ENCODE measurements at places on chromosomes 2 and 18. TPM values are rescaled to one million over a fixed set of nuclear protein-coding genes. Genes with fewer than 3 reads are reported as not detected.

DNA sequence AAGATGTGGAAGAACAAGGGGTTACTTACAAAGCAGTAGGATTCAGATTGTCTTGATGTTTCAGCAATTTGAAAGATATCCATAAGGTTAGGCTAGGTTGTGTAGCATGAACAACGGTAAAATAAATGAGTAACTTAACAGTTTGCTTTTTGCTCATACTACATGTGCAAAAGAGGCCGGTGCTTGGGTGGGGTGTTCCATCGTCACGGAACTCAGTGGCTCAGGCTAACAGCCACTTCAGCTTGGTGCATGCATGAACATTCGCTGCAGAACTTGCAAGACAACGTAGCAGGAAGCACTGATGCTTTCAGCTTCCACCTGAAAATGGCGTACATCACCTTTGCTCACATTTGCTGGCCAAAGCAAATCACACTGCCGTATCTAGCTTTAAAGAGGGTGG is 407.3 kb upstream of the CDH20 start:
- no peak for DNase-seq

- DNase-seq: no peak
Measured at GRCh38 chr2:45709137-45709536, 57.7 kb downstream of the PRKCE start.

DNA sequence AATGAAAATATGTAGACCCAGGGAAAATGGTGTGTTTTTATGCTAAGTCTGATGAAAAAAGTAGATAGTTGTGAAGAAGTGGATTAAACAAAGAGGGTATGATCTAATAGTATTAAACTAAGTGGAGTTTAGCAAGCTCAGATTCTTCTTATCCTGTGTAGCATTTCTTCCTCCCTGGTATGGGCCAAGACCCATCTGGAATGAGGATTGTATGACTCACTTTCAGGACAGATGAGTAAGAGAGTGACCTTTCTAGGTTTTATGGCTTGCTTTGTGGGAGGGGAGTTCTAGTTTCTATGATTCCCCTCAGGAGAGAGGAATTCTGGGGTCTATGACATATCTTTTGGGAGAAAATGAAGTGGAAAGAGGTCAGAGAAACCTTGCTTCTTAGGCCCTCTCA is 550.1 kb downstream of the SPAG16 start:
- DNase-seq: no peak

DNA sequence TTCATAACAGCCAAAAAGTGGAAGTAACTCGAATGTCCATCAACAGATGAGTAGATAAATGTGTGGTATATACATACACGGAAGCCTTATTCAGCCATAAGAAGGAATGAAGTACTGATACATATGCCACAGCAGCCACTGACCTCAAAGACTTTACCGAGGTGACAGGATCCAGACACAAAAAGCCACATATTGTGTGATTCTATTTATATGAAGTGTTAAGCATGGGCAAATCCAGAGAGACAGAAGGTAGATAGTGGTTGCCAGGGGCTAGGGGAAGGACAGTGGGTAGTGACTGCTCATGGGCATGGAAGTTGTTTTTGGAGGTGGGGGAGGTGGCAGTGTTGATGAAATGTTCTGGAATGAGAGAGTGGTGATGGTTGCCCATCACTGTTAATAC is 33.9 kb downstream of the ZAP70 start:
- DNase-seq: no peak

DNA sequence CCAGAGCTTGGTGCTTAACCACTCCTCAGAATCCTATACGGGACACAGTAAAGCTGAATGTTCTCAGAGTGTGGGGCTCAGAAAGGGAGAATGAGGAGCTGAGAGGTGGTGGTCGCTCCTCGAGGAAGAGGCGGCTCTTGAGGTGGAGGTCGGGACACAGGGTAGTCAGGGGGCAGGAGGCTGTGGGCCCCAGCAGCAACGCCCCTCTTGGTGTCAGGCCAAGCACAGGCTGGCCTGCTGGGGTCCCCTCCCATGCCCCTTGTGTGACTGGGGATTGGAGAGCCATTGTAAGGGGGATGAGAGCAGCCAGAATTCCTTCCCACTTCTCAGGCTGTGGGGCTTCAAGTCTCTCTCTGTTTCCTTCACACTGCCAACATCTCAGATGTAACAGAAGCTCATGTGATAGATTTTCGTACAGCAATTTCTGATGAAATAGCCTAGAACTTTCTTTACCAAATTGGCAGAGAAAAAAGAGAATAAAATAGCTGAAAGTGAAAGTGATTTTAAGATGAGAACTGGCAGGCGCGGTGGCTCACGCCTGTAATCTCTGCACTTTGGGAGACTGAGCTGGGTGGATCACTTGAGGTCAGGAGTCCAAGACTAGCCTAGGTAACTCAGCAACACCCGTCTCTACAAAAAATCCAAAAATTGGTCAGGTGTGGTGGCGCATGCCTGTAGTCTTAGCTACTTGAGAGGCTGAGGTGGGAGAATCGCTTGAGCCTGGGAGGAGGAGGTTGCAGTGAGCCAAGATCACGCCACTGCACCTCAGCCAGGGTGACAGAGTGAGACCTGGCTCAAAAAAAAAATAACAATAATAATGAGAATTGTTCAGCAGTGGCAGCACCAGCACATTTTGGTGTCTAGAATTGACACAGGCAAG is 61.1 kb upstream of the RPL31 start:
- DNase-seq: no peak

- DNase-seq: peak; percentile 60
Measured at GRCh38 chr2:60926741-60927552, 45.6 kb downstream of the REL start.

DNA sequence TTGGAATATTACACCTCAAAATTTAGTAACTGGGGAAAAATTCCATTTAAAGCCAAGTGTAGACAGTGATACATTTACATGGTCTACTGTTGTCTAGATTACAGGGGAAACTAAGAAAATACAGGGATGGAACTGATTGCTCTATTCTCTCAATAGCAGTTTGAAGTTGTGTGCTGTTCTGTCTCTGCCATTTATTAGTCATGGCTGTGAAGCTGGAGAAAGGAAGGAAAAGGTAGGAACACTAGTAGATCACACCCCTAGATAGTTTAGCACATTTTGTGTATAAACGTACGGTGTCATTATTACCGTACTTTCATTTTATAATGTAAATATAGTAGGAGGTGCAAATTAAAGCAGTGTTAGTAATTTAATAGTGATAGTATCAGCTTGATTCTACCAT is 170.5 kb downstream of the PHLPP1 start:
- no peak for DNase-seq

DNA sequence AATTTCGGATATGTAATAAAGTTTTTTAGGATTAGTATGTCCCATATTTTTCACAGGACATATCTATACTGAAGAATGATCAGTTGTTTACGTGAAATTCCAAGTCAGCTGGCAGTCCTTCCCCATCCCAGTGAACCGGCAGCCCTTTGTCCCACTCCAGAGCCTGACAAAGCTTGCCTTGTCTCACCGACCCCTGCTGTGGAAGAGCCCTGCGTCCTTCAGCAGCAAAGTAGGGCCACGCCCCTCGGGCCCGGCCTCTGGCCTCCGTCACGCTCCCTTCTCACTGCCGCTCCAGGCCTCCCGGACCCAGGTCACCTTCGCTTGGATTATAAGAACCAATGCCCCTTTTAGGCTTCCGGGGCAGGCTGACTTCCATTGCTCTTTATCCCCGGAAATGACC is 89.8 kb upstream of the TGIF1 start:
- no peak for DNase-seq

DNA sequence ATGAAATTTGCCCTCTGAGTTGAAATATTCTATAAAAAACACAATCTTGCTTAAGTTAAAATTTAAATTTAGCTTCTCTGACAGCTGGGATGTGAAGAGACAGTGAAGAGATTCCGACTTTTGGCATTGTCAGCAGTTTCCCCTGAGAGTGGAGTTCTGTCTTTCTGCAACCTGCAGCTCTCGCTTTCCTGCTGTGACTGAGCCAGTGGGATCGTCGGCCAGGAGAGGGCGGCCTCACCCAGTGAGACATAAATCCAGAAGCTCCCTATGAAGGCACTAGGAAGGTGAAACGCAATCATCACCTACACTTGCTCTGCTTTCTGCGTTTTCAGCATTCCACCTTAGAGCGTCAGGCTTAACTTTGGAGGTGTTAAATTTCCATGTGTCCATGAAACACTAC is 75.4 kb upstream of the HNMT start:
- no peak for DNase-seq

DNA sequence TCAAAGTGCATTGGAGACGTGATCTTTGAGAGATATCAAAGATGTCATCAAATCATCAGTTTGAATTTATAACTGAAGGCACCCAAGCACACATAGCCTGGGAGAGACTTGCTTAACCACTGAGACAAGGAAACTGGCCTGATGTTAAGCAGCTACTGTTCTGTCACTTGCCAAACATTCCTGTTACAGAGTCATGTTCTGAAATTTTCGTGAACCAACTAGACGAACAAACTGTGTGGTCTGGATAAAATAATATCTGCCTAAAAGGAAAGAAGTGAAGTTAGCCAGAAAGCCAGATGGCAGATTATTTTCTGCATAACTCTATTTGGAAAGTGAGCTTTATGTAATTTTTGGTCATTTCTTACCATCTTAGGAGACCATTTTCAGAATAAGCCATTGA is 51.4 kb downstream of the SPATS2L start:
- DNase-seq: no peak

- DNase-seq: no peak
Measured at GRCh38 chr18:50232419-50232818, 33.9 kb downstream of the CFAP53 start.

- DNase-seq: no peak
Measured at GRCh38 chr2:18312818-18313217, 247.6 kb downstream of the RDH14 start.

- DNase-seq: no peak
Measured at GRCh38 chr2:134738141-134738870, 19.5 kb upstream of the TMEM163 start.

DNA sequence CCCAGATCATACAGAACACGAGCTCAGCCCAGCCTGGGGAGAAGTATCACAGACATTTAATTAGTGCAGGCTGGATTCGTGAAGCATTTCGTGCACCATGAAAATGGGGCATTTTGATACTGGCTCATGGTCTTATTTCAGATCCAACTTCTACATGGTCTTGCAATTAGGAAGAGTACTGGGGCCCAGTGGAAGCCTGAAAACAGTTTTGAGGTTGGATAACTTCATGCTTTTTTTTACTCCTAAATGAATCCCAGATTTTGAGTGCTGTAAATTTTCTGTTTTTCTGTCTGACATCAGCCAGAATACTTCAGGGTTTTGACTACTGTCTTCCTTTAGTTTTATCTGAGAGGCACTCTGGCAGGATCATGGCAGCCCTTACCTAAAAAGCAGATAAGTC is 160.1 kb downstream of the GFPT1 start:
- no peak for DNase-seq

DNA sequence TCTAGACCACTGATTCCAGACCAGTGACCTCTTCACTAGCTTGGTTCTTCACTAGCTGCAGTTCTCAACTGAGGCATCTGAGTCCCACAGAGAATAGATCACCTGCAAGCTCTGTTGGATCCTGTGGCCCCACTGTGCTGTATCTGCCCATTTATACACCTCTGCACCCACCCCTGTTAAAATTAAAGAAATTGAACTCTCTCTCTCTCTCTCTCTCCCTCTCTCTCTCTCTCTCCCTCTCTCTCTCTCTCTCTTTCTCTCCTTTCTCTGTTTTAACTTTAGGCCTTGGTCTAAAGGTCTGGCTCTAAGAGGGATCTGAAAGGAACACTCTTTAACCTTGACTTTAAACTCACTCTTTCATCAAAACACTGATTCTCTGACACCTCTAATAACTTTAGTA is 150.5 kb downstream of the ZEB2 start:
- DNase-seq: no peak

DNA sequence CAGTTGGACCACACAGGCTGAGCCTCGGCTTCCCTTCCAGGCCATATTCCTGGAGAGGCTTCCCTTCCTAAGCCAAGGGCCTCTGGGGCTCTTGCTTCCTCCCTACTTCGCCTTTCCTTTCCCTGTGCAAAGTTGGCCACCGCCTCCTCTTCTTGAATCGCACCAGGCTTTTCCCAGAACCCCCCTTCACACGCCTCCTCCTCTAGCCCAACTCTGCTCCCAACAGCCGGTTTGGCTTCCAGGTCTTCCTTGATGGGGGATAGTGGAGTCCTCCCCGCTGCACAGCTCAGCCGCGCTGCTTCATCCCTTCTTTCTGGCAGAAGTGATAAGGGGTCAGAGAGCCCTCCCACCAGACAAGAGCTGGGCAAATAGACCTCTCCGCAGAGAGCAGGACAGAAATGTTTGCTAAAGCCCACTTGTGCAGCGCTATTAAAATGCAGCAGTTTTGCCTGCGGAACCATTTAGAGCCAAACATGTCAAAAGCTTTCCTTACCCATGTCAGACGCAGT is 56.4 kb downstream of the SNORC start:
- DNase-seq: peak; percentile 20

DNA sequence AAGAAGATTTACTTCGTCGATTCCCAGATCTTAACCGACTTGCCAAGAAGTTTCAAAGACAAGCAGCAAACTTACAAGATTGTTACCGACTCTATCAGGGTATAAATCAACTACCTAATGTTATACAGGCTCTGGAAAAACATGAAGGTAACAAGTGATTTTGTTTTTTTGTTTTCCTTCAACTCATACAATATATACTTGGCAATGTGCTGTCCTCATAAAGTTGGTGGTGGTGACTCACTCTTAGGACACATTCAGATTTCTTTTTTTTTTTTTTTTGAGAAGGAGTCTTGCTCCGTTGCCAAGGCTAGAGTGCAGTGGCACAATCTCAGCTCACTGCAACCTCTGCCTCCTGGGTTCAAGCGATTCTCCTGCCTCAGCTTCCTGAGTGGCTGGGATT is 26.8 kb downstream of the MSH2 start:
- DNase-seq: no peak

DNA sequence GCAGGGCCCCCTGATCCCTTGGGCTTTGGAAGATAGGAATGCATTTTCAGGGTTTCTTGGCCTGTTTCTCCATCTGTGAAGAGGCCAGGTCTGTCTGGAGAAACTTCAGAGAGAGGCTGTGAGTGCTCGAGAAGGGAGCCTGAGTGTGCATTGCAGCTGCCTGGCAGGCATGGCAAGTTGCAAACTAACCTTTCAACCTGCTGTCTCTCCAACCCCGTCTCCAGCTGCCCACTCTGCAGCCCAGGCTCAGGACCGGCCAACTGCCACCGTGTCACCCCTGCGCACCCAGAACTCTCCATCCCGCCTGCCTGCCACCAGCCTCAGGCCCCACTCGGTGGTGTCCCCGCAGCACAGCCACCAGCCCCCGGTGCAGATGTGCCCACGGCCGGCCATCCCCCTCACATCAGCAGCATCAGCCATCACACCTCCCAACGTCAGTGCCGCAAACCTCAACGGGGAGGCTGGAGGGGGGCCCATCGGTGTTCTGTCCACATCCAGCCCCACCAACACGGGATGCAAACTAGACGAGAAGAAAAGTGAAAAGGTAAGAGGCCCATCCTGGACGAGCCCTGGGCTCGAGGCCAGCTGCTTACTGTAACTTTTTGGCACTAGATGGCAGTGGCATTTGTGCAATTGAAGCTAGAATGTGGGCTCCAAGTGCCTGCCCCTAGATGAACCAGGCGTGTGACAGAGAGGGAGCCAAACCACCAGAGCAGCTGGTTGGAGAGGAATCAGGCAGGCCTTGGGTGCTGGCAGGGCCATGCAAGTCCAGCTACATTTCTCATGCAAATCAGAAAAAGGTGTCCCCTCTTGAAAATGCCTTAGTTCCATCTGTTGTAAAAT is 164.6 kb downstream of the SEPTIN10 start:
- DNase-seq: no peak

Gene CYBRD1
- total RNA-seq: not detected

Gene HJURP
- 0.42 TPM for total RNA-seq

Gene FBXO48
- total RNA-seq: 3.2 TPM

Gene PPP1R1C
- total RNA-seq: not detected

Gene SLC23A3
- 16.6 TPM for total RNA-seq

Gene IL36B
- not detected for total RNA-seq

Gene NHEJ1
- 20.3 TPM for total RNA-seq

Gene ALK
- not detected for total RNA-seq

Gene CDKL4
- 0.63 TPM for total RNA-seq

Gene ATOH8
- total RNA-seq: not detected

Gene SCN9A
- not detected for total RNA-seq

All from B cell (primary cell).